ENCODE measurements at places on chromosomes 11 and 22. TPM values are rescaled to one million over a fixed set of nuclear protein-coding genes. Genes with fewer than 3 reads are reported as not detected.
A peak's percentile ranks its signal among the peaks of the same experiment; 100 is the strongest.

OR1S1 gene
- not detected for total RNA-seq

RIBC2 gene
- 8.1 TPM for total RNA-seq

KCNK4 gene
- total RNA-seq = not detected

MYRF gene
- total RNA-seq = 27.1 TPM

CRYBB2 gene
- total RNA-seq = 0.31 TPM

TENM4 gene
- 16.4 TPM for total RNA-seq

OR51E1 gene
- total RNA-seq = 0.60 TPM

OR51B5 gene
- 0.52 TPM for total RNA-seq

POGLUT3 gene
- 27.8 TPM for total RNA-seq

NRXN2 gene
- 6.6 TPM for total RNA-seq

GRCh38 chr11:16364254-16364653 lies 7.9 kb upstream of the SOX6 start:
- DNase-seq = no peak

DNA sequence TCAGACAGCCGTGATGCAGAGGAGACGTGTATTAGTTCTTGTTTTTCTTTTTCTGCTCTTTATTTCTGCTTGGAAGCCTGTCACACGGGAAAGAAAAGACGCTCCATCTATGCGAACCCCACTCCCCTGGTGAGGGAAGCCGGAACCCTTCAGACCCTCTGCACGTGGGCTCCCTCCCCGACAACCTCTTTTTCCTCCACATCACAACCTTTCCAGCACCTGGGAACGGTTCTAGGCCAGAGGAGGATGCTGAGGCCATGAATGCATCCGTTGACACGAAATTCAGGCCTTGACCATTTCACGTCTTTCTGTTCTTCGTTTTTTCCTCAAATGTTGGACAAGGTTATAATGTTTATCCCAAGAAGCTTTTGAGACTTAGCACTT lies 85.3 kb upstream of the WNT7B start:
- no peak for DNase-seq

GRCh38 chr22:24107661-24108060 lies 73.6 kb upstream of the SUSD2 start:
- peak; percentile 69 for DNase-seq

DNA sequence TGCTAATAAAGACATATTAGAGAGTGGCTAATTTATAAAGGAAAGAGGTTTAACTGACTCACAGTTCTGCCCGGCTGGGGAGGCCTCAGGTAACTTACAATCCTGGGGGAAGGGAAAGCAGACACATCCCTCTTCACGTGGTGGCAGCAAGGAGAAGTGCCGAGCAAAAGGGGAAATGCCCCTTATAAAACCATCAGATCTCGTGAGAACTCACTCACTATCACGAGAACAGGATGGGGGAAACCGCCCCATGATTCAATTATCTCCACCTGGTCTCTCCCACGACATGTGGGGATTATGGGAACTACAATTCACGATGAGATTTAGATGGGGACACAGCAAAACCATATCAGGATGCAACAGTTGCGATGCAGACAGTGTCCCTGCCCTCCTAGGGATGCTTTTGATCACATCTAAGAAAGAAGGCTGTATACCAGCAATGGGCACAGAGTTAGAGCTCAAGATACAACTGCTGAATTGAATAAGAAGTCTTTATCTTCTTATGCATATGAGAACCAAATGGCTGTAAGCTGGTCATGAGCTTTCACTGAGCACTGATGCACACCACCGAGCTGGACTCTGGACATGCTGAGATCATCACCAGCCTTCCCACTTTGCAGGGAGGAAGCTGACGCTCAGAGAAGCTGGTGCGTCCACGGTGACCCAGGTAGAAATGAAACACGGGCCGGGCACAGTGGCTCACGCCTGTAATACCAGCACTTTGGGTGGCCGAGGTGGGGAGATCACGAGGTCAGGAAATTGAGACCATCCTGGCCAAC lies 255.2 kb downstream of the MN1 start:
- no peak for DNase-seq

DNA sequence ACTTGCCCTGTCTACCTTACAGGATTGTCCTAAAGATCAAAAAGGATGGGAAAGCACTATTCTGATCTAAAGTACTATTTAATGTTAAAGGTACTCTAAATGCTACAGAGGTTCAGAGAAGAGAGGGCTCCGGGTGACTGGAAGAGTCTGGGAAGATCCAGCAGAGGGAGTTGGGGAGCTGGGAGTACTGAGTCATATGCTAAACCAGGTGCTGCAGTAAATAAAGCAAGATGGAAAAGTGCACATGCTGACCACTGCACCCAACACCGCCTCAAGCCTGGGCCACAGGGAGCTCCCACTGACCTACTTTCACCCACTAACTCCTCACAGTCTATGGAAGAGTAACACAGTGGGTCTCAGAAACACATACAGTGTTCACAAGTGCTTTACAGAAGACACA lies 49.3 kb downstream of the WT1 start:
- DNase-seq = peak; percentile 12

DNA sequence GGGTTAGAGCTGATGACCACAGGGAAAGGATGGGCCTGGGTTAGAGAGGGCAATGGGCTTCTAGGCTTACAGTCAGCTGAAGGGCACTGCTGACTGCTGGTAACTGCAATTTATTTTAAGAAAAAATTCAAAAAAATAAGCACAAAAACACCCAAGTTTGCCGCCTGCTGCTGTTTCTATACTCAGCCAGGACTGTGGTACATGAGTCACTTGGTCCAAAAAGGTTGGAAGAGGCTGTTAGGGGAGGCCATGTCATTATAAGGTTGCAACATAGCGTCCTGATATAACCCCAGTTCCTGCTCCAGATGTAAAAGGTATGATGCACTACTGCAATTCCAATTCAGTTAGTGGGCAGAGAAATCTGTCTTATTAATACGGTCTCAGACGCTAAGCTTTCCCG lies 98.9 kb downstream of the ETS1 start:
- DNase-seq = no peak

DNA sequence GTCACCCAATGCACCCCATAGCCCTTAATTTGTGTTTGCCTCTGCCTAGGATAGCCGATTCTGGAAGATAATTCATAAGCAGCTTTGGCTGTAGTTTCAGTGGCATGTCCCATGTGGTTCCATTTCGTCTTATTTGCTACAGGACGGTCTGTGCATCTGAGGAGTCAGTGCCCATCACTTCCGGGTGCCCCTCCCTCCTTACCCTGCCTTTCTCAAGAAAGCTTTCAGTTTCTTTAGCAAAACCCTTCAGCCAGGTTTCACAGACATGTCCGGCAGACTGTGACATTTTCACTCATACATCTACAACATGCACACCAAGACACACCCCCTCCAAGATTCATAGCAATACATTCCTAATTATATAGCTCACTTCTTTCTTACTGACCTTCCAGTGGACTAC lies 14.3 kb downstream of the TP53AIP1 start:
- DNase-seq = no peak

DNA sequence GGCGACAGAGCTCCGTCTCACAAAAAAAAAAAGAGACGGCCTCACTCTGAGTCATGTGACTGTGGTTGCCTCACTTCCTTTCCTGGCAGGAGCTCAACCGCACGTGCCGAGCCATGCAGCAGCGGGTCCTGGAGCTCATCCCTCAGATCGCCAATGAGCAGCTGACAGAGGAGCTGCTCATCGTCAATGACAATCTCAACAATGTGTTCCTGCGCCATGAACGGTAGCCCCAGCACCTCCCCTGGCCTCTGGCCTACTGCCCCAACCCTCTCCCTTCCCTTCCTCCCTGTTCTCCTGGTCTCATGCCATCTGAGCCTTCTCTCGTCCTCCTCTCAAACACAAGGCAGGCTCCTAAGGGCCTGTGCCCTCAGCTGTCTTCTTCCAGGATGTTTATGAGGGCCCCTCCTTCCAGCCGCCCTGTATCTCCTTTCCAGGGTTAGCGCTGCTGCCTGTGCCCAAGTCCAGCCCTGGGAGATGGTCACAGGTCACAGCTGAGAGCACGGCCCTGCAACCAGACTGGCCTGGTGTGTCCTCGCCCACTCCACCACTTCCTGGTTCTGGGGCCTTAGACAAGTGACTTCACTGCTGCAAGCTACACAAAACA lies 30.7 kb downstream of the TOM1 start:
- DNase-seq = peak; percentile 65

- DNase-seq = peak; percentile 27
Measured at GRCh38 chr11:116990061-116990473, 108.2 kb downstream of the SIK3 start.

- no peak for DNase-seq
Measured at GRCh38 chr11:111392552-111392951, 13.5 kb upstream of the POU2AF1 start.

DNA sequence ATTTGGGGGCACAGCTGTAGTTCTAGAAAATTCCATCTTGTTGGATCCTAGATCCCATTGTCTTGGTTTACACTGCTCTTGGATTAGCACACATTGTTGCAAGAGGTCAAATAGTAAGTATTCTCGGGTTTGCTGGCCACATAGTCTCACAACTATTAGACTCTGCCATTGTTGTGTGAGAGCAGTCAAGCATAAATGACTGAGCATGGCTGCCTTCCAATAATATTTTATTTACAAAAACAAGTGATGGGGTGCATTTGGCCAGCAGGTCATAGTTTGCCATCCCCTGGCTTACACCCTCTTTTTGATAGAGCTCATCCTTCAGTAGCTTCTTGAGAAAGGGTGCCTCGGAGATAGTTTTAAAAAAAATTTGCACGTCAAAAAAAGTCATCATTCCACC lies 77.9 kb upstream of the ALX4 start:
- DNase-seq = no peak

- no peak for DNase-seq
Measured at GRCh38 chr11:107587306-107587979, 3.5 kb upstream of the ELMOD1 start.

GRCh38 chr11:44813401-44813800 lies 86.6 kb downstream of the TSPAN18 start:
- peak; percentile 53 for DNase-seq

GRCh38 chr22:42174062-42174461 lies 43.5 kb upstream of the CYP2D6 start:
- peak; percentile 14 for DNase-seq

GRCh38 chr22:41512421-41513194 lies 31.7 kb downstream of the POLR3H start:
- peak; percentile 49 for DNase-seq

DNA sequence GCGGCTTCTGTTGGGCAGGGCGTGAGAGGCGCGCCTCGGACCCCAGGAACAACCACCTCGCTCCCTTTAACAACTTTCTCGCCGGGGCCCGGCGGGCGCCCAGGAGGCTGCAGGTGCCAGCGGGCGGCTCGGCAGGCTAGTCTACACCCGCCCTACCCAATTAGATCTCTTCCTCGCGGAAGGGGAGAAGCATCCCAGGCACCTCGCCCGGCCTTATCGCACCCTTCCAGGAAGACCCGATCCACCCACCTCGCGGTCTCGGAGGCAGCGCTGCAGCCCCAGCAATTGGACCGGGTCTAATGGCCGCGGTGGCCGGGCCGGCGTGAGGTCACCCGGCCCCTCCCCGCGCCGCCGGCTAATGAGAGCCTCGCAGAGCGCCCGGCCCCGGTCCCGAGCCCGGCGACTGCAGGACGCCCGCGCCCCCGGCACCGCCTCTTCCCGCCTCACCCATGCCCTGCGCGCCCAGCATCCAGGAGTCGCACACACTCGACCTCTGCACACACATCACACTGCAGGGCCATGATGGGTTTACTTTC lies at the start of gene PLAAT3:
Gene PLAAT3, minus strand, starts transcription at position 298 of the 536 bp plus-strand sequence. CDS start 419 bp downstream, outside the sequence.
- peak; percentile 38 for DNase-seq

DNA sequence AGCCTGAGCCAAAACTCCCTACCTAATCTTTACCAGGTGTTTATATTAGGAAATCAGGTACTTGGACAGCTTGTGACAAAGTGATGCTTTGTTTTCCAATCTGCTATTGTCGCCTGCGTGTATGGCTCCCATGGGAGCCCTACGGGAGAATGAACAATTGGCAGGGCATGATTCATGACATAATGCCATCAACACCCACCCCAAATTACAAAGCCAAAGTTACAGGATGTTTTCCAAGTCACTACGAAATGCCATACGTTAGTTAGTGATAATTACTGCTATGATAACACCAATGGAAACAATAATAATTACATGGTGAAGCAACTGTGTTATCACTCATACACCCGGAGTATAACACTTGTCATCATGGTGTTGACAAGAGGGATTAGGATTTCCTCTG lies 226.4 kb downstream of the FAM181B start:
- DNase-seq = no peak

DNA sequence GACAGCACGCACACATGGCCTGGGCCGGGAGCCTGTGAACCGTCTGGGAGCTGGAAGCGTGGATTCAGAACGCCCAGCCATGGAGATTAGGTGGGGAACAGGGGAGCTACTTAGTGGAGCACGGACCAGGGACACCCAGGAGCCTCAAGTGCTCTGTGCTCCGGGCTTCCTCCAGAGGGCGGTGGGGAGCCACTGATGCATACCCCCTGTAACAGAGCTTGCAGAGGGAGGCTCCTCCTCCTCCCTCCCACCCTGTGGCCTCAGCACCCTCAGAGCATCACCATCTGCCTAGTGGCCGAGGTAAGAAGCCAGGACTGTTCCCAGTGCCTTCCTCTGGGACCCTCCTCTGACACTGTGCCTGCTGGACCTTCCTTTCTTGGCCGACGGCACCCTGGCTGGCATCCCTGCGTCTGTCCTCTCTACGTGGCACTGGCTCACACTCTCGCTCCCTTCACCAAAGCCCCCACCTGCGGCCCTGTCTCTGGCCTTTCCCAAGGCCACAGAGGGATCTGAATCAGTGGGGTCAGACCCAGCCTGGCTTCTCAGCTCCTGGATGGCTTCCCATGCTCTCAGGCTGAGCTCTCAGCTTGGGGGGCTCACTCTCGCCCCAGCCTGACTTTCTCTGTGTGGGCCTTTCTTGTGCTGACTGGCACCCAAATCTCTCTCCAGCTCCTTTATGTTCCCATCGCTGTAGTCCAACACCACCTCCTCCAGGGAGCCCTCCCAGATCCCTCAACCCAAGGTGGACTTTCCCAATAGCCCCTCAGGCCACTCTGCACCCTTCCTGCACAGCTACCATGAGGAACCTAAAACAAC lies 780.9 kb downstream of the BRD1 start:
- DNase-seq = peak; percentile 63

DNA sequence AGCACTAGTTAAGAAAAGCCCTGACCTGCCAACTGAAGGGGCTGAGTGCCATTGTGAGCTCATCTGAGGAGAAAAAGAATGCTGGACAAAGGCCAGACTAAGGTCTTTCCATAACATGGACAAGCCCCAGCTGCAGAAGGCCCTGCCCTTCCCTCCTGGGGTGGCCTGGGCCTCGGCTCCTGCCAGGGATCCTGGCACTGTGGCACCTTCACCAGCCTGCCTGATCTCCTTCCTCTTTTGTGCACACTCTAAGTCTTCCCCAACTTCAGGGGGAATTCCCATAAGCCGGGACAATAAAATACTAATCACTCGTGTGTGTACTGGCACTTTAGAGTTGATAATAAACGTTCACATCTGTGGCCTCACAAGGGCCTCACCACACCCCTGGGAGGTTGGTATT lies 9.9 kb downstream of the TMPRSS13 start:
- peak; percentile 14 for DNase-seq

GRCh38 chr11:28054821-28055220 lies 53.1 kb downstream of the KIF18A start:
- DNase-seq = no peak

All from lung (tissue), 17 donors.